Uterus (tissue), 4 donors: ENCODE measurements at places on chromosomes 7 and 10. TPM values are rescaled to one million over a fixed set of nuclear protein-coding genes. Genes with fewer than 3 reads are reported as not detected.

GRCh38 chr7:151273651-151274390, 25.3 kb upstream of the SMARCD3 start:
- no peak overlapping the region for H3K4me3 ChIP-seq
- no peak overlapping the region for H3K27ac ChIP-seq
- no peaks in the 10 kb centered on the region for H3K36me3 ChIP-seq
- no peaks in the 10 kb centered on the region for H3K4me1 ChIP-seq
- no peak for DNase-seq
- H3K27me3 ChIP-seq, result no peaks in the 10 kb centered on the region

The ZNF117 gene
- total RNA-seq, result 12.6 TPM

- H3K27ac ChIP-seq, result no peak overlapping the region
- no peaks in the 10 kb centered on the region for H3K4me1 ChIP-seq
- no peaks in the 10 kb centered on the region for H3K36me3 ChIP-seq
- no peaks in the 10 kb centered on the region for H3K27me3 ChIP-seq
- no peak overlapping the region for H3K4me3 ChIP-seq
Observed at GRCh38 chr10:44576702-44577191, 191.8 kb upstream of the CXCL12 start.

The DPP6 gene
- total RNA-seq, result 58.4 TPM

DNA sequence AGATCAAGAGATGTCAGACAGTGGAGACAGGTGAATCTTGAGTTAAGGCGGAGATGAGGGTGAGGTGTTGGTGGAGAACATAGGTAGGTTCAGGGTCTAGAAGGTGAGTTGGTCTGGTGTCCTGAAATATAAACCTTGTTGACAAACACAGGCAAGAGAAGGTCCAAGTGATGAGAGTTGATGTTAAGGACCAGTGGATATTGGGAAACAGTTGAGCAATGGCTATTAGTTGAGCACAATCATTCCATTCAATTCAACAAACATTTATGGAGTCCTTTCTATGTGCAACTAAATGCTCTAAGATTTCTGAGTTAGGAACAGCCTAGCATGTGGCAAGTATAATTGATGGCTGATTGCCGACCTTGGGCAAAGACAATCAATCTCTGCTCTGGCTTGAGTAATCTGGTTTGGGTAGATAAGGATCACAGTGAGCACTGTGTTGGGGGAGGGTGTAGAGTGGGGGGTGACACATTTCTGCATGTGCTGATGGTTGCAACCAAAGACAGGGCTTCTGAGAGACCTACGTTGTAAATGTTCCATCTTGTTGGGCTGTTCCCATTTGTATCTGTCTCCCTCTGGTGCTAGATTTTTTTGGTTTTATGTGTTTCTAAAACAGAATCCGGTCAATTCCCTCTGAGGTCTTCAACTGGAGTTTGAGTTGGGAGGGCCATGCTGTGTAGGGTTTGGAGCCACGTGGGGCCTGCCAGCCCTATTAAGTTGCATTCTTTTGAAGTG, 201.1 kb downstream of the BAMBI start:
- DNase-seq, result no peak
- H3K4me3 ChIP-seq, result no peak overlapping the region
- no peaks in the 10 kb centered on the region for H3K4me1 ChIP-seq
- H3K36me3 ChIP-seq, result no peaks in the 10 kb centered on the region
- H3K27me3 ChIP-seq, result no peaks in the 10 kb centered on the region

The CPA2 gene
- total RNA-seq, result not detected

DNA sequence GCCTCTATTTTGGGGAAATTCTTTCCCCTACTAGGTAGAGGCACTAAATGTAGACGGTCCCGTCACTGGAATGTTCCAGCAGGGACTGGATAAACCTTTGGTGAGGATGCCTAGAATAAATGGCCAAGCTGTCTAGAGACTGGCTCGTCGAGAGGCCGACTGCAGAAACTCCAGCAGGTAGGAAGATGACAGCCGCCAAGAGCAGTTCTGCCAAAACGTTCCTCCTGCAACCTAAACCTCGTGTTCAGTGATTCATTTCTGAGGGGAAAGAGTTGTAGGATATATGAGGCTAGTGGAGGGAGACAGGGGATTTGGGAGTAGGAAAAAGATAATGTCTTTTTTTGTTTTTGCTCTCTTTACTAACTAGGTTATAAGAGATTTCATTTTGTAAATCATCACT, 184.7 kb upstream of the GDF10 start:
- no peaks in the 10 kb centered on the region for H3K36me3 ChIP-seq
- no peaks in the 10 kb centered on the region for H3K4me1 ChIP-seq
- no peak for DNase-seq
- H3K27me3 ChIP-seq, result no peaks in the 10 kb centered on the region

The CLDN3 gene
- 0.51 TPM for total RNA-seq

The TDRD1 gene
- 1.5 TPM for total RNA-seq

- no peak overlapping the region for H3K4me3 ChIP-seq
- H3K4me1 ChIP-seq, result no peaks in the 10 kb centered on the region
- no peak overlapping the region for H3K27ac ChIP-seq
- no peak for DNase-seq
- no peaks in the 10 kb centered on the region for H3K27me3 ChIP-seq
- H3K36me3 ChIP-seq, result no peaks in the 10 kb centered on the region
Observed at GRCh38 chr10:100636848-100637553, 101.3 kb downstream of the HIF1AN start.

GRCh38 chr10:73837072-73837471, 25.7 kb upstream of the NDST2 start:
- H3K27ac ChIP-seq, result no peak overlapping the region
- H3K4me3 ChIP-seq, result no peak overlapping the region
- no peaks in the 10 kb centered on the region for H3K36me3 ChIP-seq
- H3K4me1 ChIP-seq, result no peaks in the 10 kb centered on the region
- DNase-seq, result no peak

The SPDYE2 gene
- not detected for total RNA-seq

DNA sequence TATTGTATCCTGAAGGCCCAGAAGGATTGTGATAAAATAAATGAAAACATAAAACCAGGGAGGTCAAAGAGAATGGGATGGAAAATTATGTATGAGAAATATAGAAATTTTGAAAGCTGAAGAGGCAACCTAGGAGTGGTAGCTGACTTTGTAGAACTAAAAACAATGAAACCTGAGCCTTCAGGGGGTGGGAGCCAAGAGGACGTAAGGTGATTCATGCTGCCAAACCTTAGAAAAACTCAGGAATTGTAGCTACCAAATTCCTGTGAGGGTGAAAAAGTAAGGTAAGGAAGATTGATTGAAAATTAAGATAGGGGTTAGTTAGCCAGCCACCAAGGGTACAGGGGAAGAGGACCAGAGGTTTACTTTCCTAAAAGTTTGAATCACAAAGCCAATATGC, 213.2 kb downstream of the KCND2 start:
- H3K4me1 ChIP-seq, result no peaks in the 10 kb centered on the region
- no peaks in the 10 kb centered on the region for H3K27me3 ChIP-seq
- DNase-seq, result no peak

The TMEM236 gene
- total RNA-seq, result 0.73 TPM

The OR6V1 gene
- total RNA-seq, result not detected

The LOXL4 gene
- total RNA-seq, result 13.2 TPM

The UPK3B gene
- 2.8 TPM for total RNA-seq

- no peaks in the 10 kb centered on the region for H3K4me1 ChIP-seq
- no peak overlapping the region for H3K4me3 ChIP-seq
- H3K27me3 ChIP-seq, result no peaks in the 10 kb centered on the region
- no peak for DNase-seq
- no peak overlapping the region for H3K27ac ChIP-seq
Observed at GRCh38 chr7:53426145-53426750, 390.8 kb downstream of the POM121L12 start.

DNA sequence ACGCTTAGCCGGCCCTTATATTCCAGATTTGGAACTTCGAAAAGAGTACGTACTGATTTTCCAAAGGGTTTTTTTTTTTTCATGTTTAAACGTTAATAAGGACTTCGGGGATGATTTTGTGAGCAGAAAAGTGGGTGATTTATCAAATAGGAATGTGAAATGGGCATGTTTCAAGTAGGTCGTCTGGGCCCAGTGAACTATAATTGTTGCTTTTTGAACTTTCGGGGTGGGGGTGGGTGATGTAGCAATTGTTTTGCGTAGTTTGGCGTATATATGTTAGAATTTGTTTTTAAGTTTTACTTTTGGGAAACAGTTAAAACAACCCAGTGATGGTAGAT, 299 bp upstream of the PBLD start:
- no peaks in the 10 kb centered on the region for H3K27me3 ChIP-seq
- H3K4me1 ChIP-seq, result no peaks in the 10 kb centered on the region

DNA sequence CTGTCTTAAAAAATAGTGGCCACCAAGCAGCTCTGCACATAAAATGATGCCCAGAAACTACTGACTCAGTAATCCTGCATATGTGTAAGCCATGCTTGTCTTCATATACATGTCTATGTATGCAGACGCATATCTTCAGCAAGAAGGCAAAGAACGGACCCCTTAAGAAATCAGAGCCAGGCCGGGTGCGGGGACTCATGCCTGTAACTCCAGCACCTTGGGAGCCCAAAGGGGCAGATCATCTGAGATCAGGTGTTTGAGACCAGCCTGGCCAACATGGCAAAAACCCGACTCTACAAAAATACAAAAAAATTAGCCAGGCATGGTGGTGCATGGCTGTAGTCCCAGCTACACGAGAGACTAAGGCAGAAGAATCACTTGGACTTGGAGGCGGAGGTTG, 295.0 kb downstream of the TCERG1L start:
- H3K4me1 ChIP-seq, result no peaks in the 10 kb centered on the region
- H3K27ac ChIP-seq, result no peak overlapping the region
- H3K4me3 ChIP-seq, result no peak overlapping the region
- no peaks in the 10 kb centered on the region for H3K27me3 ChIP-seq
- no peaks in the 10 kb centered on the region for H3K36me3 ChIP-seq

The SPACDR gene
- total RNA-seq, result 1.4 TPM

The GALNT17 gene
- 4.4 TPM for total RNA-seq

The SNCG gene
- total RNA-seq, result 68.6 TPM

The MLLT10 gene
- total RNA-seq, result 71.2 TPM

The PNLIPRP2 gene
- not detected for total RNA-seq

DNA sequence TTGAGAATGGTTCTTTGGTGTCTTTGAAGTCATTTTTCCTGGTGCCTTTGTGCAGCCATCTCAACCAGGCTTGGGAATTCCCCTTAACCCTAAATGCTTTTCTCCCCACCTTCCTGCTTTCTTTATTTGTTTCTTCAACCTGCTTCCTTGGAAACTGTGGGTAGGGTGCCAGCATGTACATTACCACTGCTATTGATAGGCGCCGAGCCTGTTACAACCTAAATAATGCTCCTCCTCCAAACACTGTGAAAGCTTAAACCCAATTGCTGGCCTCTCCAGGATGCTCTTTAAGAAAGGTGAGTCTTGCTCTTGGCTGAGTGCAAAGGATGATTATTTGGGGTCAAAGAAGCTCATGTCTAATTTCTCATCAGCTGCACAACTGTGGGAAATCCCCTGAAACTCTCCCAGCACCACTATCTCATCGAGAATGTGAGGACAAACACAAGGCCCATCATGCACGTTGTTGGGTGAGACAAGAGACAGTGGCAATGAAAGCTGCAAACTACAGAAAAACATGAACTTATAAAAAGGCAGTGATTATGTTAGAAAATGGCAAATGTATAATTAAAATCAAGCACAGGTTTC, 285.5 kb upstream of the IGFBP3 start:
- no peak for DNase-seq
- no peaks in the 10 kb centered on the region for H3K27me3 ChIP-seq
- H3K4me3 ChIP-seq, result no peak overlapping the region

- peaks cover 4% of the 10 kb centered on the region for H3K4me1 ChIP-seq
- no peak within 1 kb of the TSS for H3K27ac ChIP-seq
- H3K36me3 ChIP-seq, result no peaks in the 10 kb centered on the region
Observed at GRCh38 chr7:37683246-37684120, at the start of gene GPR141. GPR141 (plus strand) TSS chr7:37683766; CDS start chr7:37740394, 56,628 bp downstream.

The LRRC61 gene
- total RNA-seq, result 41.2 TPM

The KIAA1217 gene
- total RNA-seq, result 3.8 TPM

- no peak for DNase-seq
- H3K27me3 ChIP-seq, result no peaks in the 10 kb centered on the region
- no peaks in the 10 kb centered on the region for H3K36me3 ChIP-seq
- H3K27ac ChIP-seq, result no peak overlapping the region
- peaks cover 6% of the 10 kb centered on the region for H3K4me1 ChIP-seq
- no peak overlapping the region for H3K4me3 ChIP-seq
Observed at GRCh38 chr7:151032936-151033863, 5.0 kb downstream of the ABCB8 start.

DNA sequence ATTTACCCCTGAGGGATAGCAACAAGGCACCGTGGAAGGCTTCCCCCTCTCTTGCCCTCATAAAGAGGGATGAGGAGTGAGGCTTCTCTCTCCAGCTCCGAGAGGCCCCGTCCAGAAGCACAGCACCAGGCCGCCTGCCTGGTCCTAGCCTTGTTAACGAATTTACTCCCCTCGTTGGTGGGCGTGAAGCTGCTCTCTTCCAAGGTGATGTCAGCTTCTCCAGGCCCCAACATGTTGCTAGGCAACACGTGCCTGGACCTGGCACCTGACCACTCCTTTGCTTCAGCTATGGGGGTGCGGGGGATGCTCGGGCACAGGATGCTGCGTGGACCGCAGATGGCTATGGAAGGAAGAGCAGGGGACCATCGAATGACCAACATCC, 135.2 kb upstream of the MGMT start:
- no peaks in the 10 kb centered on the region for H3K36me3 ChIP-seq
- no peaks in the 10 kb centered on the region for H3K4me1 ChIP-seq
- H3K27ac ChIP-seq, result no peak overlapping the region

The SAMD9L gene
- 5.6 TPM for total RNA-seq

The ASAH2 gene
- total RNA-seq, result 0.76 TPM

The CYP3A7 gene
- total RNA-seq, result not detected

- no peaks in the 10 kb centered on the region for H3K36me3 ChIP-seq
- H3K4me3 ChIP-seq, result no peak overlapping the region
- H3K27me3 ChIP-seq, result no peaks in the 10 kb centered on the region
- H3K27ac ChIP-seq, result no peak overlapping the region
Observed at GRCh38 chr10:32501906-32502305, 56.0 kb downstream of the CCDC7 start.

DNA sequence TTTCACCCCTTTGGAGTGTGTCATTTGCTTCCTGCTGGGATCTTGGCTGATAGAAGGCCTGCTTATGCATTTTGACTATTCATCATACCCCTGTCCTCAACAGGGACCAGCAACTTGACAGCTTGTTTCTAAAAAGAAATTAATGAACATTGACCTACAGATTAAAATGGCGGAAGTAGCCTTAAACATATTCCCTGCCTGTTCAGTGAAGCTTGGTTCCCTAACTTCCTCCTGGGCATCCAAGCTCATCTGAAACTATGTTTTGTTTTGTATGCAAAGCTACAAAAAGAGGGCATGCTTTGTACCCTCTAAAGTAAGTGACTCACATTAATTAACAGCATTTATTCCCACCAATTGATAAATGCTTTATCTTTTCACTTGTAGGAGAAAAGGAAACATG, 26.8 kb upstream of the CDK14 start:
- no peak overlapping the region for H3K27ac ChIP-seq
- H3K4me3 ChIP-seq, result no peak overlapping the region
- no peaks in the 10 kb centered on the region for H3K36me3 ChIP-seq
- H3K27me3 ChIP-seq, result no peaks in the 10 kb centered on the region

DNA sequence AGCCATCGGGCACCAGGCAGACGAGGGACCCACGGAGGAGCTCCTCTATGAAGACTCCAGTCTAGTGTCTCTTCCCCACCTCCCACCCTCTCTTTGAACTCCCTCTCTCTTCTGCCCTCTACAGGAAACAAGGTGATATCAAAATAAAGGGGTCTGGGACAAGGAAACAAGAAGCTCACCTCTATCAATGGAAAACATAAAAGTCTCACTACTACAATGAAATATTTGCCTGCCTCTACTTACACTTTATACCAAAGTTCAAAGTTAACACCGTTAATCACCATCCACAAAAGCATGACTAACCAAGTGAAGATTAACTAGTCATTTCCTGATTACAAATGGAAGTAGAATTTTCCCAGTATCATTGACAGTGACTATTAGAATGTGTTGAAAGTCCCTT, 82.2 kb downstream of the PARD3 start:
- no peak overlapping the region for H3K4me3 ChIP-seq
- peak overlapping the region; percentile 35 for H3K27ac ChIP-seq
- no peaks in the 10 kb centered on the region for H3K36me3 ChIP-seq
- no peaks in the 10 kb centered on the region for H3K4me1 ChIP-seq
- no peaks in the 10 kb centered on the region for H3K27me3 ChIP-seq
- DNase-seq, result no peak
